Activated CD4-positive, alpha-beta T cell treated with anti-CD3 and anti-CD28 coated beads for 24 hours (primary cell): ENCODE measurements at places on chromosomes 7 and 10.

GRCh38 chr10:323651-324293 is 188.5 kb downstream of the ZMYND11 start:
- DNase-seq = peak; percentile 15

DNA sequence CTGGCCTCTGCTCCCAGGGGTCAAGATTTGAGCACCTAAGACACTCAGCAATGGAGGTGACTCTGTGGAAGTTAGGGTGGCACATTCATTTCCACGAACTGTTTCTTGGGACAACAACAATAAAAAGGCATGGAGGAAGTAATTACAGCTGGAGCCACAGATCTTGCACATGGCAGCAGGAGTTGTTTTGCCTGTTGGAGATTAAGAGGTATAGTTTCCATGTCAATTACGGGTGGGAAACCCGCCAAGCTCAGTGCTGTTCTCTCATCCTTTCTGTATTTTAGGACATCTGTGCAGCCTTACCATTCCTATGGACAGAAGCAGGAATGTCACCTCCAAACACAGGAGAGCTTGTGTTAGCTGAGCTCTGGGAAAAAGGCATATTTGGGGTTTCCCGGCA is 201.2 kb downstream of the SNX10 start:
- DNase-seq = no peak

GRCh38 chr10:114825513-114826253 is 4.1 kb downstream of the FHIP2A start:
- no peak for DNase-seq

- no peak for DNase-seq
Observed at GRCh38 chr7:100211342-100211780, 8.4 kb upstream of the PVRIG start.

DNA sequence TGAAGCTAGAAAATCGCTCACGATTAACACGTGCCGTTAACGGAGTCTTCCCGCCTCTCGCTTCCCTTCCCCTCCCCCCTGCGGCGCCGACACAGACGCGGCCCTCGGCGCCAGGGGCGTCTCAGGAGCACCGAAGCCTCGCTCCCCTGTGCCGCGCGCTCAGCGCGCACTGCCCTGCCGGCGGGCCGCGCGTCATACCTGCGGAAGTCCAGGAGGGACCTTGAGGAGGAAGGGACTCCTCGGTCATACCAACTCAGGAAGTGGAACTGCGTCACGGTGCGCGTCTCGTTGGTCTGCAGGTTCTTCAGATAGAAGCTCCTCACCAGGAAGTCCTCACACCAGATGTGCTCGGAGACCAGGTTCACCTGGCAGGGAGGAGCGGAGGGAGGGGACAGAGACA is 239.6 kb downstream of the DNAJB6 start:
- DNase-seq = peak; percentile 42

GRCh38 chr10:50582766-50583762 is 40.7 kb downstream of the SGMS1 start:
- DNase-seq = no peak
